CD4-positive, alpha-beta T cell treated with Interleukin-2 at 100 ng/mL for 4 hours (primary cell): ENCODE measurements at places on chromosomes 6 and 20.

DNA sequence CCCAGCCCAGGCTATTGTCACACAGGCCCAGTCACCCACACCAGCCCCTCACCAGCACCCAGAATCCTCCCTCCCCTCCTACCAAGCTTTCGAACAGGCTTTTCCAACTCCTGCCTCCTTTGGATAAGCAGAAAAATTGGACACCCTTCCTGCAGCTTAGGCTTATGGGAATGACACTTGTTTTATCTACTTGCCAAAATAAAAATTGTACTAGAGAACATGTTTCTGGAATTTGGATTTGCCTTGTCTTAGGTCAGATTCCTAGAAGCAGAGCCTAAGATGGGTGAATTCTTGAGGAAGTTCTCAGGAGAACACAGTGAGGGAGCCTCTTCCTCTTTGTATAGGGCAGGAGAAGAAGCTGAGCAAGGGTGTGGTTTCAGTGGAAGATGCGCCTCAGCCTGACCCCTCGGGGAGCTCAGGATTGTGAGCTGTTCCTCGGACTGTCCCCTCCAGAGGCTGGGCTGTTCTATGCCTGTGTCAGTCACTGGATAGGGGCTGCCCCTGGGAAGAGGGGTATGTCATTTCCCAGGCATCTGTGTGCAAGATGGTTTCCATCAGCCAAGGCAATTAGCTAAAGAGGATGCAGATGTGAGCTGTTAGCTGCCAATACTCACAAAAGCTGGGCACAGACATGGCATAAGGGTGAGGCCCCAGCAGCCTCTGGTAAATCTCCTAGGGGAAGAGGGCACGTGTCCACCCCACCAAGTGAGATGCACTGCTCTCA lies 33.9 kb downstream of the ITPR3 start:
- DNase-seq, result no peak

GRCh38 chr6:27726619-27727023 lies 185.6 kb downstream of the OR2B2 start:
- DNase-seq, result no peak

DNA sequence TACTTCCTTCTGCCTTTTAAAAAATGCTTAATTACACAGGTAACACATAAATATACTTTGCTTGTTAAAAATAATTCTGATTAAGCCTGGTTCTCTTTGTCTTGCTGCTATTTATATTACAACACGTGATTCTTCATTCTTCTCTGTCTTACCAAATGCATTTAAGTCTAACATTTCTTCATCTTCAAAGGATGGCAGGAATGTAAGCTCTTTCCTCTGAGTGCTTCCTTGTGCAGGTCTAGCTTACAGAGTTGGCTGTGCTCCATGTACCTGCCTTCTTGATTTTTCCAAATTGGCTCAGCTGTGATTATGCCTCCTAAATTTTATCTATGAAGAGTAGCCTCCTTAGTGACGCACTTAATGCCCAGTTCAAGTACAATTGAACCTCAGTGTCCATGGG lies 44.4 kb downstream of the RNF144B start:
- no peak for DNase-seq

- DNase-seq, result no peak
Observed at GRCh38 chr6:146871611-146872425, 273.0 kb downstream of the ADGB start.

GRCh38 chr20:37774156-37774555 lies 80.3 kb downstream of the CTNNBL1 start:
- DNase-seq, result no peak

- no peak for DNase-seq
Observed at GRCh38 chr6:7175462-7175861, 67.7 kb downstream of the RREB1 start.

GRCh38 chr6:3987053-3987452 lies 91.9 kb downstream of the FAM217A start:
- no peak for DNase-seq

DNA sequence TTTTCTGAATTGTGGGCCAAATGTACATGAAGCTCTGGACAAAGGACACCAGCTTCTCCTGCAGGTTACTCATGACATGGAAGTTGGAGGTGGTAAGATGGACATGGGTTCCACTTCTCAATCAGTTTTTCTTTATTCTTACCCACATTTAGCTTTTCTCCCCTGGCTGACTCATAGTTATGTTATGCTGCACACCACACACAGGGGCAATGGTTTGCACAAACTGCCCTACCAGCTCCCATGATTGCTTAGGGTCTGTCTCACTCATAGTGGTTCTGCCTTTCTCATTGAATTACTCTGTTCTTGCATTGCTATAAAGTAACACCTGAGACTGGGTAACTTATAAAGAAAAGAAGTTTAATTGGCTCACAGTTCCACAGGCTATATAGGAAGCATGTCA lies 4.5 kb upstream of the CD109 start:
- no peak for DNase-seq

GRCh38 chr6:81609736-81610135 lies 142.7 kb downstream of the TENT5A start:
- no peak for DNase-seq

GRCh38 chr6:132604635-132605152 lies 15.2 kb upstream of the TAAR5 start:
- DNase-seq, result no peak

DNA sequence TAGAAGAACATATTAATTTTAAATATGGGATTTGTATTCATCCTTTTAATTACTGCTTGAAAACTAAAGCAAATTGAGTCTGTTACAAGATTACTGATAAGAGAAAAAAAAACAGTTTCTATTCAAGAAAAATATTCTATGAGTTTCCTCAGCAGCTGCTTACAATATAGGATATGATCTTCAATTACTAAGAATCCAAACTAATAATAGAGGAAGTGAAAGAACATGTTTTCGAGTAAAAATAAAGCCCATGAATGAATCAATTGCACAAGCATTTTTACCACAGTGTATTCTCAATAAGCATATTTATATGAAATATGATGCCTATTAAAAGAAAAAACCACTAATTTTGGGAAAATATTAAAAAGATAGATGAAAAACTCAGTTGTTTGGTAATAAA lies 63.4 kb downstream of the AHI1 start:
- DNase-seq, result no peak

DNA sequence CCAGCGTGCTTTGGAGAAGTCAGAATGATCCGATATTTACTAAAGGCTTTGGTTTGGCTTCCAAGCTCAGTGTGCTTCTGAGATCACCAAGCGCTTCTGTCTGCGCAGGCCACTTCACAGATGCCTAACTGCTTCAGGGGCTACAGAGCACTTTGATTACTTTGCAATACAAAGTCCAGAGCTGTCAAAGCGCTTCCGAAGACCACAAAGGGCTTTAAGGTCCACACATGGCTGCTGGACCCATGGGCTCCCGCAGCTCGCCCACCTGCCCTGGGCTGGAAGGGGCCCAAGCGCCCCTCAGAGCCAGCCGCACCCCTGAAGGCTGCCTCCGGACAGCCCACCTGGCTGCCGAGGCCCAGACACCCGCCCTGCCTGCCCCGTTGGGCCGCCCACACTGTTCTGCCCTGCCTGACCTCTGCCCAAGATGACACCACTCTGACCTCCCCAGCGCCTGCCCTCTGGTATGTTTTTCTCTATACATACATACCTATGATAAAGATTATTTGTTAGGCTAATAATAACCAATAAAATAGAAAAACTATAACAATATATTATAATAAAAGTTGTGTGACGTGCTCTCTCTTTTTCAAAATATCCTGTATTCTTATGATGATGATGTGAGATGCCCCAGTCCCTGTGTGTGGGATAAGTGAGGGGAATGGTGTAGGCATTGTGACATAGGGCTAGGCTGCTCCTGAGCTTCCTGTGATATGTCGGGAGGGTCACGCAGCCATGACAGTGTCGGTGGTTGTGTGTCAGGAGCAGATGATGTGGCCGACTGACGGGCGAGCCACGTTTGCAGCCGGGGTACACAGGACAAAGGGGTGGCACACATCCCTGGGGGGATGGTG lies 22.6 kb downstream of the DYNLT1 start:
- DNase-seq, result no peak

DNA sequence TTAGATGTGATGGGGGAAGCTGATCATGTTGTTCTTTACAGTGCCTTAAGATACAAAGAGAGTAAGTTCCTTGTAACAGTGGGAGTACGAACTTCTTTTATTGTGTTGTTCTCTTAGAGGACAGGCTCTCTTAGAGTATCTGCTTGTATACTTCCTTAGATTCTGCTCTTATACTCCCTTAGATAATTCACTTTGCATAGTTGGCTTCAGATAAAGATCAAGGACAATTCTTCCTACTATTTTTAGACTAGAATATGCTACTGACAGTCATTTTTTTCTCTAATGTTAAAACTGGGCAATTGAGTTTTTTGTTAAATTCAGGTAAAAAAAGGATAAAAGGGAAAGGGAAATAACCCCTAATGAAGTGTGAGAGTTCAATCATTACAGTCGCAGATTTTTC lies 138.7 kb downstream of the MYB start:
- no peak for DNase-seq

- no peak for DNase-seq
Observed at GRCh38 chr6:163148451-163149278, 265.9 kb upstream of the QKI start.

GRCh38 chr20:39163993-39164392 lies 201.8 kb downstream of the DHX35 start:
- no peak for DNase-seq

DNA sequence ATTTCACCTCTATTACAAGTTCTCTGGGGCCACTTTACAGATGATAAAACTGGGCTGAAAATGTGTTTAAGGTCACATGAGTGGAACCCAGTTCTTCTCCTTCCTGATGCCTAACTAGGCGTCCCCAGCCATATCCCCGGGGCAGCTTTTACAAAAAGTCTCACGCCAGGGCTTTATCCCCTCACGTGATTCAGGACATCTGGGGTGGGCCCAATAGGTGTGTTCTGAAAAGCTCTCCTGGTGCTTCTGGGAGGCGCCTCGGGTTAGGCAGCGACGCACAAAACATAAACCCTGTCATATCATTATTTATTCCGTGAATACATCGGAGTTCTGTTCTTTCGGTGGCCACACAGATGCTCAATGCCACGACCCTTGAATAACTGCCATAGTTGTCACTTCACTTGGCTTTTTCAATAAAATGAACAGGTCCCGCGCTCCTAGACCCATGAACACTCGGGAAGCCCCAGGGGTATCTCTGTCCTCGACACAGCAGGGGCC lies 32.1 kb downstream of the SF3B5 start:
- DNase-seq, result no peak

- no peak for DNase-seq
Observed at GRCh38 chr20:63709149-63709527, 1.3 kb downstream of the ZGPAT start.

GRCh38 chr6:111171577-111172400 lies 84.5 kb downstream of the SLC16A10 start:
- no peak for DNase-seq
